ENCODE measurements at places on chromosomes 16 and 17.

DNA sequence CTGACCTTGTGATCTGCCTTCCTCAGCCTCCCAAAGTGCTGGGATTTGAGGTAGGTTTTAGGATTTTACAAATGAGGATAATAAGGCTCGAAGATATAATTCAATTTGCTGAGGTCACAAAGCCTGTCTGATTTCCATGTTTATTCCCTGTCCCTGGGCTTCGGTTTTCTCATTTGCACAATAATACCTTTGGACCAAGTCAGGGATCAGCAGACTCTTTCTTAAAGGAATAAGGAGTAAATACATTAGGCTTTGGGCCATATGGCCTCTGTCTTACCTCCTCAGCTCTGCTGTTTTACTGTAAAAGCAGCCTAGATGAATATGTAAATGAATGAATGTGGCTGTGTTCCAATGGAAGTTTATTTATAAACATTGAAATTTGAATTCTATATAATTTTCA is 442.8 kb downstream of the HS3ST4 start:
- no peak for DNase-seq

- DNase-seq: no peak
Observed at GRCh38 chr17:36727052-36727451, 125.7 kb downstream of the MRM1 start.

GRCh38 chr16:67015313-67015731 is 13.6 kb upstream of the CBFB start:
- no peak for DNase-seq

DNA sequence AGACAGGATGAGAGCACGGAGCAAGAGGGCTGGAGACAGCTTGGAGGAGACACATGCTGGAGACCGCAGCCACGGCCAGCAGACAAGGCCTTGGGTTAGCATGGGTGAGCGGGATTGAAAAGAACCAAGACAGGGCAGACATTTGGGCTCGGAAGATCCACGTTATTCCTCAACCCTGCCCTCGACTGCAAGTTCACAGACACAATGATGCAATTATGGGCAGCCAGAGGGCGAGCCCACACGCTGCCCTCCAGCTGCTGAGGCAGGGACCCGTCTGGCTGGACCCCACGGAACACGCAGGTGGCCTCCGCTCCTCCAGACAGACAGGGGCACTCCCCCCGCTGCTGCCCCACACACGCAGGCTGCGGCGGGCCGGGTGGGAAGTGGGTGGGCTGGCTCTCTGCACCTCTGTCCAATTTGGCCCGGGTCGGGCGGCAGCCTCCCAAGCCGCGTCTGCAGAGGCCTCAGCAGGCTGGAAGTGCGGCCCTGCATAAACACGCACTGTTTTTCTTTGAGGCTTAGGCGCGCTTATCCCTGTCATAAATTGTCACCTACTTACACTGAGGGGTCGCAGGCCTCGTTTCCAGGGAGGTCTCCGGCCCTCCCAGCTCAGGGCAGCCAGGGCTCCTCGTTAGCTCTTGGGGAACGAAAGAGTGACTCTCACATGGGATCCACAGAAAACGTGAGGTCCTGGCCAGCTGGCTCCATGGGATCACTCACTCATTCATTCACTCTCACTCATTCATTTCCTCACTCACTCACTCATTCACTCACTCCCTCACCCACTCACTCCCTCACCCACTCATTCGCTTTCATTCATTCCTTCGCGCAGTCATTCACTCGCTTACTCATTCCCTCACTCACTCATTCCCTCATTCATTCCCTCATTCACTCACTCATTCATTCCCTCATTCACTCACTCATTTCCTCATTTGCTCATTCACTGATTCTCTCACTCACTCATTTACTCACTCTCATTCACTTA is 303.9 kb downstream of the C16orf95 start:
- DNase-seq: no peak

GRCh38 chr17:78709119-78709681 is 72.9 kb downstream of the CYTH1 start:
- peak; percentile 68 for DNase-seq

DNA sequence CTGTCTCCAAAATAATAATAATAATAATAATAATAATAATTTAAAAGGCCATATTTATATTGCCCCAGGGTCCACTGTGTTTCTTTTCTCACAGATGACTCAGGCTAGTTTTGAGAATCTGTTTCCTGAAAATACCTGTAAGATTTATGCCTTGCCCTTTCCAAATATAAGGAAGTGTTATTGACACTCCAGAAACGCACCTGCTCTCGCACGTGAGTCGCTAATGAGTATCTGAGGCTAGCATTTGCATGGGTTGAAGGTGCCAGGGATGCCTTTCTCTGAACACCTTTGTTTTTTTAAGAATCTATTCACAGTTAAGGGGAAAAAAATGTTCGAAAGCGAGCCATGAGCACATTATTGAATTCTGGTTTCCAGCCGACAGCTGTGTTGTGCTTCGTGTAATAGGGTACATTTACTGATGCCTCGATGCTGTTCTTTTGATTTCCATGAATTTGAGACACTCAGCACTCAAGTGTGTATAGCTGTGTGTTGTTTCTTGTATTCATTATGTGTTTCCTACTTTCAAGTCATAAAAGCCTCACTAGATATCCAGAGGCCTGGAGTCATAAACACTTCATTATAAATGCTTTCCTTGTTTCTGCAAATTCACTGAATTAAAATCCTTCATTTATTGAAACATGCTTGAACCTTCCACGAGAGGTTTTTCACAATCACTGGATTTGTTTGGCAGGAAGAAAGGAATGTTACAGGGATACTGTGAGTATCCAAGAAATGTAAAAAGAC is 45.0 kb upstream of the NOL11 start:
- no peak for DNase-seq

GRCh38 chr16:76984196-76984595 is 206.8 kb upstream of the MON1B start:
- DNase-seq: no peak

- DNase-seq: no peak
Observed at GRCh38 chr16:79439901-79440300, 160.6 kb downstream of the MAF start.

DNA sequence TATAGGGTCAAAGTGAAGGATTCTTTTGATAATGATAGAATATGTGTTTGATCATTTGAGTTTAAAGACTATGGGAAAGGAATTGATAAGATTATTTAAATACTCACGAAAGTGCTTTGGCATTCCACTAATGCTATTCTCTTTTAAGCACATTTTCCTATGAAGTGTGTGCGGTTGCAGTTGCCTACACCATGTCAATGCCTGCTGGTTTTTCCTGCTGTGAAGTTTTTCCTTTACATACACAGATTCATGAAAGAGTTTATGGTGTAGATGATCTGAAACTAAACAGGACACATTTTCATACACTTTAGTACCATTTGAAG is 78.7 kb downstream of the VMP1 start:
- no peak for DNase-seq

- no peak for DNase-seq
Observed at GRCh38 chr16:56780646-56781045, 50.7 kb downstream of the NUP93 start.

GRCh38 chr17:78211032-78211431 is 3.0 kb upstream of the BIRC5 start:
- DNase-seq: no peak

- DNase-seq: no peak
Observed at GRCh38 chr16:82242201-82242600, 72.2 kb upstream of the MPHOSPH6 start.

GRCh38 chr16:48497932-48498768 is 111.8 kb downstream of the N4BP1 start:
- DNase-seq: no peak

DNA sequence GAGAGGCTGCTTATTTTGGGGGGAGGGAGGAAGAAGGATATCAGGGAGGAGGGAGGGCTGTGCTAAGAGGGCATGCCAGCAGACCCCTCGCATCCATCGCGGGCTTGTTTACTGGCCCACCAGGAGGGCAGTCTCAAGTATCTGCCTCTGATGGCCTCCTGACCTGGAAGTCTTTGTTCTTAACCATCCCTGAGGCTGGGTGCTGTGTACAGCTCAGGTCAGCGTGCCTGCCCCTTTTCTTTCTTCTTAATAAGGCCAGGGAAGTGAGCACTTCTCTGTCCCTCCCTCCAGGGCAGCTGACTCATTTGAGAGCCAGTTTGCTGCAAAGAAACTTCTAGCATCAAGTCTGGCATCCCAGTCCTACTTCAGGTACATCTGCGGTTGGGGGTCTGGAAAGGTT is 157.0 kb downstream of the CCDC182 start:
- no peak for DNase-seq

DNA sequence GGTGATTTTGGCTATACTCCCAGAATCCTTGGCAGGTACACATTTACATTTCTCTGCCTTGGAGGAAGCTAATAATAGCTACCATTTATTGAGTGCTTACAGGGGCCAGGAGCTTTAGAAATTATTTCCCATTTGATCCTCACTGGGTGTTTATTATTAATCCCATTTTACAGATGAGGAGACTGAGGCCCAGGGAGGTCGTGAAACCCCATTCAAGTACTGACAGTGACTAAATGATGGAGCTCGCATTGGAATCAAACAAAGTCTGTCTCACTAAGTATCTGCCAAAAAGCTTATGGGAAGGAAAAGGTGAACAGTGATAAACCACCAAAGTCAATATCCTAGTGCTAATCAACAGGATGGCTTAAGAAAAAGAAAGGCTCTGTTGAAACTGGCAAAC is 33.3 kb upstream of the XYLT1 start:
- no peak for DNase-seq

DNA sequence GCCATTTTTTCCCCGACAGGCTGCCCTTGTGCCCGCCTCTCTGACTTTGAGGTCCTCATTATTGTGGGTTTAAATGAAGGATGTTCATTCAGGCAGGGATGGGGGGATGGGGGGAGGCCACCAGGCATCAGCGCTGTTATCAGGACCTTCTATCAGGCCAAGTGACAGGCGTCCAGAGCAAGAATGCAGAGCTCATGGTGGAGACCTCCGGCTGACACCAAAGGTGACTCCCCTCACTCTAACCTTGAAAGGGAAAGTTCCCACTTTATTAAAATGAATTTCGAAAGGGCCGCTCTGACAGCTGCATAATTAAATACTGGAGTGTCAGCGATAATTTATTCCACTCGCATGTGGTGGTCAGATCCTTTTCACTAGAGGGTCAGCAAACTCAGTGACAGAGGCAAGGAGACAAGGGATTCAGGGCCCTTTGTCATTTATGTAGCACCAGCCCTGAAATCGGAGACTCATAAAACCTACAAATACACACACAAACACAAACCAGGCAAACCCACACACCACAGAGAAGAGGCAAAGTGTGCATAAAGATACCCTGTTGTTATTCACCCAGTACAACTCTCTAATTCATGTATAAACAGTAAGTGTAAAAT is 436.0 kb downstream of the MAF start:
- DNase-seq: no peak

GRCh38 chr17:74842599-74843351 is 16.9 kb downstream of the GRIN2C start:
- peak; percentile 74 for DNase-seq

GRCh38 chr16:48627148-48627547 is 17.2 kb upstream of the N4BP1 start:
- DNase-seq: no peak

DNA sequence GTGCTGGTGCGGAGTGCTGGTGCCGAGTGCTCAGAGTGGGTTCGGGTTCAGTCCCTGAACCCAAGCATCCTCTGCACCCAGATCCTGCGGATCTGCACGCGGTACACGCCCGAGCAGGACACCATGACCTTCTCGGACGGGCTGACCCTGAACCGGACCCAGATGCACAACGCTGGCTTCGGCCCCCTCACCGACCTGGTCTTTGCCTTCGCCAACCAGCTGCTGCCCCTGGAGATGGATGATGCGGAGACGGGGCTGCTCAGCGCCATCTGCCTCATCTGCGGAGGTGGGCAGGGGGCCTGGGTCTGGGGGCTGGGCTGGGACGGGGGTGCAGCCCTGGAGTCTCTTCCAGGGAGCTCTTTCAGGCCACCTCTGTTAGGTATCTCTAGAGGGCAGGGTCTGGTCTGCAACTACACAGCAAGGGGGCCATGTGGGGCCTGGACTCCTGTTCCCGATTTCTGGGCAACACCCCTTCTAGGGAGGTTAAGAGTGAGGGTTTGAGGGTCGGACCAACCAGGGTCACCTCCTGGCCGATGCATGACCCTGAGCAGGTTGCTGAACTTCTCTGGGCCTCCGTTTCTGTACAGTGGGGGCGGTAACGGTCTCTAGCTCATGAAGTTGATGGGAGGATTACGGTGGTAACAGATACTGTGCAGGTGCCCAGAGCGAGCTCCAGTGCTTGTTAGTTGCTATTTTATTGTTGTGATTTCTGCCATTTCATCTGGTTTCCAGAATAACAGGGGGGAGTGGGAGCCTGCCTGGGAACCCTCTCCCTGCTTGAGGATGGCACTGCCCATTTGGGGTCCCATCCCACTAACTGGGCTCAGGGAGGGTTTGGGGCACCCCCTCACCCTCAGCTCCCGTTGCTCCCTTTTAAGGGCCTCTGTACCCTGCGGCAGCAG is 10.1 kb downstream of the GJD3 start:
- DNase-seq: no peak

DNA sequence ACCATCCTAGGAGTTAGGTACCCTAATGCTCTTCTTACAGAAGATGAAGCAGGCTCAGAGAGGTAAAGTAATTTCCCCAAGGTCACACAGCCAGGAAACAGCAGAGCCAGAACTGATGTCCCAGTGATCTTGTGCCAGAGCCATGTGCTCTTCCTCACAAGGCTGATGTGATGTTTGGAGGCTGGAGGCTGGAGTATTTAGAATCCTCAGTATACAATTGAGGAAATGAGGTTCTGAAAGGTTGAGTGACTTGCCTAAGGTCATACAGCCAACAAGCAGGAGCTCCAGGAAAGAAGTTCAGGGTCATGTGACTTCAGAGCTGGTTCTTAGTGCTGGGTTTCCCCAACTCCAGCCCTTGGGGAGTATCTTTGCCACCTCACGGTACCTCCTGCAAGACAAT is 18.5 kb downstream of the ITPRIPL2 start:
- DNase-seq: no peak

DNA sequence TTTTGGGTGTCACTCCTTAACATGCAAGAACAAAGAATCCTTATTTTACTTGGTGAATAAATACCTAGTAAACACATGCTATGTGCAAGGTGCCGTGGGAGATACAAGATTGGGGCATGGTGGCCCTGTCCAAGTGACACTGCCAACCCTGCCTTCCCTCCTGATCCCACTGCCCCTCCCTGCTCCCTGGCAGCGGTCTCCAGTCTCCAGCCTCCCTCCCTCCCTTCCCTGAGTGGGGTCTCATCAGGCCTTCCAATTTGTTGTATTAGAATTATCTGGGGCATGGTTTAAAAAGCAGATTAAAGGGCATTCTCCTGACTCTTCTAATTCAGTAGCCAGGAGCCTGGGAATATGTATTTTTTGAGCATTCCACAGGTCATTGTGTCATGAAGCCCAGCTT is 12.5 kb upstream of the TMED6 start:
- no peak for DNase-seq

Data from GM10248 (cell line).